ENCODE measurements at places on chromosomes 16 and 17. TPM values are rescaled to one million over a fixed set of nuclear protein-coding genes. Genes with fewer than 3 reads are reported as not detected.

The ASB16 gene
- 3.9 TPM for polyA plus RNA-seq

The CRHR1 gene
- polyA plus RNA-seq, result not detected

The NT5C3B gene
- polyA plus RNA-seq, result 89.9 TPM

The OTOP3 gene
- polyA plus RNA-seq, result not detected

The RND2 gene
- polyA plus RNA-seq, result 4.0 TPM

The CTRB1 gene
- polyA plus RNA-seq, result 0.11 TPM

The OR1A1 gene
- 0.03 TPM for polyA plus RNA-seq

DNA sequence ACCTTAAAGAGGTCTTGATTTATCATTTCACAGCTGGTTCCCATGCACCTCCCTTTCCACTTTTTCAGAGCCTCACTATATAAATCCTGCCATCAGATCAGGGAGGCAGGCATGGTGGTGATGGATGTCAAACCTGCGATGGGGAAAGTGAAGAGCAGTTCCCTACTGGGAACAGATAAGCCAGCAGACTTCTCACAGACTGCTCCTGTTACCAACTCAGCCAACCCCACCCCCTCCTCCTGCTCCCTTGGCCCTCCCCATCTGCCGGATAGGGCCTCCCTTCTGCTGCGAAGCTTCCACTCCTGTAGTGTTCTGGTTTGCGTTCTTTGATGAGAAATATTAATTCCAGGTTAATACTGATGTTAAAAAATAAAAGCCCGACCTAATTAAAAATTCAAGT, 232.1 kb downstream of the STX8 start:
- no peak for DNase-seq

DNA sequence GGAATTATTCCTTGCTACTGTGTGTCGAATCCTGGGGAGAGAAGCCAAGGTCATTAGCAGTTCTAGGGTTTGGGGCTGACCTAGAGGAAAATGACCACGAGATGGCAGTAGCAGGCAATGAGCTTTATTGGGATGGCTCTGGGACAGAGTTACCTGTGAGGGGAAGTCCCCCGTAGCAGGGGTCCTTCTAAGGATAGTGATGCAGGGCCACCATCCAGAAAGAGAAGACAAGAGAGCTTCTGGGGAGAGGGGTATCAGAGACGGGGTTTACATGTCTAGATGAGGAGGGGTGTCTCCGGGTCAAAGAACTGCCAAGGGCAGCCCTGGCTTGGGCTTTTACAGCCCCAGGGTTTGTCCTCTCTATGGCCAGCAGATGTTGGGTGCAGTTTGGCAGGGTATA, 6.4 kb upstream of the GGT6 start:
- DNase-seq, result peak; percentile 75

DNA sequence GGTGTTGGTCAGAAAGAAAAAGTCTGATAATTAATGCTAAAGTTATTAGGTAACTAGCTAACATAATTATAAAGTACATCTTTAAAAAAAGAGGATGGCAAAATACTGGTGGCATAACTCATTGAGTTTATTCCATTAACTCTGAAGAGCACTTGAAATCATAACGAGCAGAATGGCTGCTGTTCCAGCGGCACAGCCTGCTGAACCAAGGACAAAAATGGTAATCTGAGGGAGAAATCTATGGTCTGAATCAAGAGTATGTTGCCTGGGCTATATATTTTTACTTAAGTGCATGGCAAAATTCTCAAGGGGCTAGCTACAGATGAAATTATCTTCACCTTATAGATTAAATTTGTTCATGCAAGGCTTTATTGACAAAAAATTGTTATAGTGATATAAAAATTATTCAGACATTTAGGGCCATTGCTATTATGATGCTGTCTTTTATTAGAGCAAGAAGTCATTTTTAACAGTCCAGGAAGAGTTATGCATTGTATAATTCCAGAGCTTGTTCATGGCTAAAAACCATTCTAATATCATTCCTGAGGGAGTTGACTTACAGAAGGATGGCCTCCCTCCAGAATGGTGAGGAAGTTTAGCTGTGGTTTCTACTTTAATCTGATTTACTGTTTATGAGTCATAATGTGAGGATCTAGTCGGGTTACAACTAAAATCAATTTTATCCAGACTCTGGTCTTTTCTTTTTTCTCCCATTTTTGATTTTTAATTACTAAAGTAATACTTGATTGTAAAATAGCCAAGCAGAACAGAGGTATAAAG, 41.4 kb upstream of the ANKFN1 start:
- DNase-seq, result no peak

DNA sequence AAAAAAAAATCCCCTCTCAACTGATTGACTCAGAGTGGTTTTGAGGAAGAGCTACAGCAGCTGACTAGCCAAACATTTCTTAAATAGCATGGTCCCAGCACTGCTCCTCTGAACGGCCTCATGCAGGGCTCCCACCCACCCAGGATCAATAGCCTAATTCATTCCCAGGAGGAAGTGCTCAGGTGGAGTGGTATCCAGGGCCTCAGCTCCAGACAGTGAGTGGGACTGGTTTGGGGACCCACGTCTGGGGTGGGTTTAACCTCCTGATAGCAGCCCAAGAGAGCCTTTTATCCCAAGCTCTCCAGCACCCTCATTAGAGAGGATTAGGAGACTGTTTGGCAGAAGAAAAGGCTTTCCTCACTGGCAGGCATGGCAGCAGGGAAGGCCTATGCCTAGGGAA, 68.5 kb upstream of the CDH5 start:
- DNase-seq, result no peak

DNA sequence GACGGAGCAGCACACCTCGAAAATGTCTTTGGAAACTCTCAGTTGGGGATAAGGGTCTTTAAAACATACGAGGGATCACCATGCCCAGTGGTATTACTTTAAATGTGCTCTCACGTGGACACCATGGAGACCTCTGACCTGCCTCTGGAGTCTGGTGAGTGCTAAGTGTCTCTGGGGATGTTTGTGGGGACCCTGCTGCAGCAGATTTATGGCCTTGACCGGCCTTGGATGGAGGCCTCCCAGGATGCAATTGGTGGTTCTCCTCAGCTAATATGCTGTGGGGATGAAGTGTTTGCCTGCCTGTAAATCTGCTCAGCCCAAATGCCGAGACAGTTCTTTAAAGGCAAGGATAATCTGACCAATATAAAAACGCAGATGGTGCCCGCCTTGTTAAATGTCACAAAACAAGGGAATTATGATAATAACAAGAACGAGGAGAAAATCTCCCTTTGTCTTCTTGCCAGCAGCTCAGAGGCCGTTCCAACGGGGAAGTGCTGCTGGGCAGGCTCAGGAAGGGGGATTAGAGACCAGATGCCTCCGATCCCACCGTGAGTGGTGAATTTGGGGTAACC, 154.4 kb downstream of the ABCC12 start:
- DNase-seq, result no peak

DNA sequence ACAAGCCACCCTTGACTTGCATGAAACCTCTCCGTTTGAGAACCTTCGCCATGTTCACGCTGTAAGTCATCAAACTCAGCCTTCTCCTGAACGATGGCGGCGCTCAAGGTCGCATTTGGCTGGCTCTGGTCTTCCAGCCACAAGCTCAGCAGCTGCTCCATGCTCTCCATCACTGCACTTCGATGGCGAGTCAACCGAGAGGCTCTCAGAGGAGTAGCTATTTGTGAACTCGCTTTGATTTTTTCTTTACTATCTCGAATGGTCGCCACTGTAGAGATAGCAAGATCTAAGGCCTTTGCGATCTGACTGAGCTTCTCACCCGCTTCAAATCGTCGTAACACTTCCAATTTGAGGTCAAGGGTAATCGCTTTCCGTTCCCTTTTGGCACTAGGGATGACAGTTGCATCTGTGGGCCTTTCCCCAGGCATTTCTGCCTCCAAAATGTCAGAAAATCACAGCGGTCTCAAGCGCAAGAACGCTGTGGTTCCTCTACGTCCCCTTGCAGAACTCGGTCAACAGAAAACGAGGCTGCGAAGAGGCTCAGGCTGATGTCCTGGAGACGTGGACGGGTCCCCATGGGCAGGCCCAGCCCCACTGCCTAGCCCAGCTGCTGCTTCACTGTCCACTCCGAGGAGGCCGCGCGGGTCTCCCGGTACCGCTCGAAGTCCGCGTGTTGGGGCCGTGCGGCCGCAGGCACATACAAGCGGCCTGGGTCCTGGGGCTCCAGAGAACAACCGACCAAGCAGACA, 23.1 kb downstream of the DEF8 start:
- DNase-seq, result no peak

- DNase-seq, result no peak
Measured at GRCh38 chr17:51848451-51848850, 310.1 kb downstream of the CA10 start.

- no peak for DNase-seq
Measured at GRCh38 chr17:19306160-19307111, 56.1 kb downstream of the B9D1 start.

DNA sequence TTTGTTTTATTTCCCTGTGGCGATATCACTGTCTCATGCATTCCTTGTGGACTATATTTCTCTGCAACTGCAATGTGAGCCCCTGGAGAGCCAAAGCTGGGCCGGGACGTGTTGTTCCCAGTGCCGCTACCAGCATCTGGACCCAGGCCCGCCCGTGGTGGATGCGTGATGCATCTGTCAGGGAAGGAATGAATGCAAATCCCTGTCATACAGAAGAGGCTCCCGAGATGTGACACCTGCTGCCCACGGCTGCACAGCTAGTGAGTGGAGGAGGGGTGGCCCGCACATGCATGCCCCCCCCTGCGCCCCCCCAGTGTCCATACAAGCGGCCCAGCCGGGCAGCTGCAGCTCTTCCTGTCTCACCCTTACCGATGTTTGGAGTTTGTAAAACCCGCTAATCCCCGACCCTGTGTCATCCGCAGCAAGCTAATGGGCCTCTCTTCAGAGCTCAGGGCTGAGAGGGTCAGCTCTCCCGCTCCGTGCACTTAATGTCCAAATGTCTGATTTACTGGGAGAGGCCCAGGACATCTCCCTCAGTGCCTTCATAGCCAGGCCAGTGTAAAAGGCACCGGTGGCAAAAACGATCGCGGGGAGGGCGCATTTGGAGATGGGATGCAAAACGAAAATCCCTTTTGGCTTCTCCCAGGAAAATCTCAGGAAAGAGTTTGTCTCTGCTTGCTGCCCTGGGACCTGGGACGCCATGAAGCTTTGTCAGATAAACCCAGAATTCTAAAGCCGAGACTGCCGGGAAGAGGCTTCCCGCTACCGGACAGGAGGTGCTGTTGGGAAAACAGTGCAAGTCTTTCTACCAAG, 91.8 kb downstream of the FOXL1 start:
- DNase-seq, result no peak

DNA sequence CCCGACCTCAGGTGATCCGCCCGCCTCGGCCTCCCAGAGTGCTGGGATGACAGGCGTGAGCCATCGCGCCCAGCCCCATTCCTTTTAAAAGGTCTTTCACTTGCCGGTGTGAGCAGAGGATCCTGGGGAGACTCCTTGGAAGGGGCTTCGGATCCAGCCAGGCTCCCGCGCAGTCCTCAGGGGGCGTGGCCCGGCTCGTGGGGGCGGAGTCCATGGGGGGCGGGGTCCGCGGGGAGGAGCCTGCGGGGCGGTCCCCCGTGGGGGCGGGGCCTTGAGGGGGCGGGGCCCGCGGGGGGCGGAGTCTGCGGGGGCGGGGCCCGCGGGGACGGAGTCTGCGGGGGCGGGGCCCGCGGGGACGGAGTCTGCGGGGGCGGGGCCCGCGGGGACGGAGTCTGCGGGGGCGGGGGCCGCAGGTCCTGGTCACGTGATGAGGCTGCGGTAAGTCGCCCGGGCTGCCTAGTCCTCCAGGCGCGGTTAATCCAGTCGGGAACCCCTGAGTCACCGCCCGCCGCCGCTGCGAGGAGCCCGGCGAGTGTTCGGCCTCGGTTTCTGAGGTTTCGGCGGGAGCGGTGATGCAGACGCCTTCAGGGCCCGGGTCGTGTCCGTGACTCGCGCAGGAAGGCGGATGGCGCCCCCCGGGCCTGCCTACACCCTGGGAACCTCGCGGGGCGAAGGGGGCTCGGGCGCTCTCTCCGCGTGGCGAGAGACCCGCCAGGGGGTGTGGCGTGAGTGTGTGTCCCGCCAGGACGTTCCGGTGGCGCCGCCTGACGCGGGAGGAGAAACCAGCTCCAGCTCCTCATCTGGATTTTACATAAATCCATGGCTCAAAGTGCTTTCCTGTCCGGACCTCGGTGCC, 23.6 kb upstream of the ABR start:
- DNase-seq, result no peak

DNA sequence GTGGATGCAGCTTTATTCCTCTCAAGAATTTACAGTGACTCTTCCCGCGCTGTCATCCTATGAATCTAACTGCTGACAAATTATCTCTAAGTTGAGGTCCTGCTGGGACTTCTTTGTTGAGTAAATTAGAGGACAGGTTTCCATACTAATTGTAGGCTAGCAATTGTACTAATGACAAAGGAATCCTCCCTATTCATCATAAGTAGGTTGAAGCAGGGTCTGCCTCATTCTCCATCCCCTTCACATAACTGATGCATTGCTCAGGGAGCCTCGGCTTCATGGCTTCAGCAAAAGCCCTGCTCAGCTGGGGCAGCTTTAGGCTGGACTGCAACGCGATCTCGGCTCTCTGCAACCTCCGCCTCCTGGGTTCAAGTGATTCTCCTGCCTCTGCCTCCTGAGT, 83.1 kb upstream of the IRX6 start:
- no peak for DNase-seq

All from renal cortex interstitium (tissue), 15 donors.